ENCODE measurements at places on chromosomes 3 and 15.

DNA sequence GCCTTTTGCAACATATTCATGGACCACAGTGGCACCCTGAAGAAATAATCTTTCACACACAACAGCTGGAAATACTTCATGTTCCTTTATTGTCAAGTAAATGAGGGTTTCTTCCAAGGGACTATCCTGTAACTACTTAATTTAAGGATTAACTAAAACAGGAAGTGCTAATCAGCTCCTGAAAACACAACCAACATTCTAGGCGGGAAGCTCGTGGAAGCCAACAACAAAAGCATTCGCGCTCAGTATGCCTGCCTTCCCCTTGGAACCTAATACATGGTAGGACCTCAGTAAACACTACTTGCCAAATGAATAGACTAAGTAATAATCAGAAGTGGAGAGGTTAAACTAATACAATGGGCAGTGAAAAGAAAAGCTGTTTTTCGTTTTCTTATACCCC is 300.9 kb downstream of the RORA start:
- no peak for DNase-seq

DNA sequence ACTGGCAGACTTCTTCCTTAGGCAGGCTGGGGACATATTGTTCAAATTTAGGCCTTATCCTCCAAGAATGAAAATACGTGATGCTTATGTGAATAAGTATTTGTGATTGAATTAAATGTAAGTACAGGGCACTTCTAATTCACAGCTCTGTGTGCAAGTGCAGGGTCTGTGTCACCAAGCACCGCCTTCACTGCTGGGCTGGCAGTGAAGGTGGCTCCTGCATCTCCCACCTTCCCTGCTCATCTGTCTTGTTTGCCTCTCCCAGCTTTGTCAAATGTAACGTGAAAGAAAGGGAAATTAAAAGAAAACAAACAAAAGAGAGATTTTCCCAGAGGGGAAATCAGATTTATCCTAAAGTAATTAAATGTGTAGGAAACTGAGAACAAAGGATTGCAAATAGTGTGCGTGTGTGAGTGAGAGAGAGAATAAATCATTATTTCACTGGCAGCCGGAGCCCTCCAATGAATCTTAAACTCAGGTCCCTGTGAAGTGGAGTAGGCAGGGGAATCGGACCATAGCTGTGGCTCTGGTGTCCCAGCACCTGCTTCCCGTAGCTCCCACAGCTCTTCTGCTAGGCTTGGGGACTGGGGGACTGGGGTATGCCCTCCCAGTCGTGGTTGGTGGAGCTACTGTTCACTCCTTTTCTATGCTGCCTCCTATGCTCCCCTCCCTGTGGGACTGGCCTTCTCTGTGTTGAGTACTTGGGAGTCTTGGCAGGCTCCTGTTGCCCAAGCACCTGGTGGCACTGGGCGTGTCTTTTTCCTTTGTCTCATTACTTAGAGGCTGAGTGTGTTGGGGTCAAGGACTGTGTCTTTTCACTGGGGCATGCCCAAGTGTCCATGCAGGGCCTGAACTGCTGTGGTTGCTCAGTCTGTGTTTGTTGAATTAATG is 222.2 kb downstream of the EPHB1 start:
- DNase-seq: no peak

GRCh38 chr3:184503647-184504046 is 57.9 kb upstream of the EPHB3 start:
- no peak for DNase-seq

GRCh38 chr15:73957276-73957675 is 31.0 kb downstream of the LOXL1 start:
- no peak for DNase-seq

DNA sequence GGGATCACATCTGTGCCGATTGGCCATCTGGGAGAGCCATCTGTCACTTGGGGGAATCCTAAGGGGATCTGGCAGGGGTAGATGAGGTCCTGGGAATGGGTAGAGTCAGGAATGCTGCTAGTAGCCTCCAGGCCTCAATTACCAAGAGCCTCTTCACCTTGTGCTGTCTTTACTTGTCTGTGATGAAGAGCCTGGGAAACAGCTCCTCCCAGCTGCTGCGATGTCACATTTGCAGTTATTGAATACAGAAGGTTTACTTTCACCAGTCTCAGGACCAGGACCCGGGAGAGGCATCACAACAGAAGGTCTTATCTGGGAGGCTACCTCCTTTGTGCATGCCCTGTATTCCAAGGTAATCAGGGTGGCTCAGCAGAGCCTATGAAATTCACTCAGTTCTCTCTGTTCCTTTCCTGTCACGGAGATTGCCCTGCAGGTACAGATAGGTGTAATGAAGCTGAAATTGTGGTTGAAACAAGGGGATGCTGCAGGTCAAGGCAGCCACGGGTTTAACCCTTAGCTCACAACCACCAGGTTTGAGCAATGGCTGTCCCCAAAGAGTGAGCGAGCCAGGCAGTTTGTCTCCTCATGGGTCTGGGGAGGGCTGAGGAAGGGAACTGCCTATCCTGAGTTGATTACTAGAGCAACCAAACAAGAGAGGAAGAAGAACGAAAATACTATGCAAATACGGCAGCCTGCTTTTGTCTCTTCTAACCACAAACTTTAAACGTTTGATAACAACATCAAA is 298.9 kb upstream of the RORA start:
- DNase-seq: no peak

- no peak for DNase-seq
Measured at GRCh38 chr3:26081806-26082205, 291.9 kb downstream of the OXSM start.

DNA sequence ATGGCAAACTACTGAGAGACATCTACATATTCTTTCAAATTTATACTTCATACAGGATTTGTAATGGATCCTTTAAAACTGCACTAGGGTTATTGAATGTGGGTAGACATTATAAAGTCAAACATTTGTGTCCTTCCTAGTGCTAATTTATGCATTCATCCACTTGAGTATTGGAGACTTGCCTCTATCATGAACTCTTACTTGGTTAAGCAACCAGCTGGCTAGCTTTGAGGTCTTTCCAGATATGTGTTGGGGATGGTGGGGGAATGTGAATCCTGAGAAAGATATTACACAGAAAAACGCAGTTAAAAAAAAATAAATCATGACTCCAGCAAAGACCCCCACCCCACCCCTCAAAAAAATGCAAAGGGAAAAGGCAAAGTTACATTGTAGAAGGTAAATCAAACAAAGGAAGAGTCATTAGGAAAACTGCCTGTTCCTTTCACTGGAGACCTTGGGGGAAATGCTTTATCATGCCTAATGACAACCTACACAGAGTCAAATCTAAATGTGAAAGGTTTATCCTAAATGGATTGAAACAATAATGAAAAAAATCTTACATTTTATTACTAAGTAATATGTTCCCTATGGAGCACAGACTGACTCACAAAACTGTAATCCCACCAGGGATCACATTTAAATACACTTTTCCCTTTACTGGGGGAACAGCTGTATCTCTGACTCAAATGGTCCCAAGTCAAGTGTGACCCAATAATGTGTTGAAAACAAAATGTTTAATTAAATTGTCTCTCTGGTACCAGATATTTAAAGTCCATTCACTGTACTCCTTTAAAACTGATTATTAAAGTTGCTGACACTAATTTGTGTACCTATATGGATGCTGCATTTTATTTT is 522.3 kb downstream of the ROBO1 start:
- no peak for DNase-seq

GRCh38 chr3:23246651-23247050 is 43.5 kb downstream of the UBE2E2 start:
- DNase-seq: no peak

- DNase-seq: no peak
Measured at GRCh38 chr15:45180201-45180600, 7.6 kb downstream of the SHF start.

DNA sequence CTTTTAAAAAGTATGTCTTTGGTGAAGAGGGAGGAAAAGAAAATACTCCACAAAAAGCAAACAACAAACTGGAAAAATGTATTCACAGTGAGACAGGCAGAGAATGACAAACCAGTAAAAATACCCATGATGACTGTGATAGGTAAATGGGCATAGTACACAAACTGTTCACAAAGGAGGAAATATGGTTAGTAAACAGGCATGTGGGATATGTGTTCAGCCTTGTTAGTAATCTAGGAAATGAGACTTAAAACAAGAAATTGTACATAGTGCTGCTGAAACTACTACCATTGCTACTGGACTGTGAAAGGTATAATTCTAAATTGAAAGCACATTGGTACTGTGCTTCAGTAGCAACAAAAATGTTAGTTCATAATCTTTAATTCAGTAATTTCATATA is 50.1 kb downstream of the UBE2E2 start:
- DNase-seq: no peak

- no peak for DNase-seq
Measured at GRCh38 chr3:150956376-150956775, 16.2 kb downstream of the CLRN1 start.

GRCh38 chr15:42371096-42371495 is 11.8 kb downstream of the CAPN3 start:
- DNase-seq: no peak

- no peak for DNase-seq
Measured at GRCh38 chr3:184180165-184180564, 5.5 kb downstream of the AP2M1 start.

DNA sequence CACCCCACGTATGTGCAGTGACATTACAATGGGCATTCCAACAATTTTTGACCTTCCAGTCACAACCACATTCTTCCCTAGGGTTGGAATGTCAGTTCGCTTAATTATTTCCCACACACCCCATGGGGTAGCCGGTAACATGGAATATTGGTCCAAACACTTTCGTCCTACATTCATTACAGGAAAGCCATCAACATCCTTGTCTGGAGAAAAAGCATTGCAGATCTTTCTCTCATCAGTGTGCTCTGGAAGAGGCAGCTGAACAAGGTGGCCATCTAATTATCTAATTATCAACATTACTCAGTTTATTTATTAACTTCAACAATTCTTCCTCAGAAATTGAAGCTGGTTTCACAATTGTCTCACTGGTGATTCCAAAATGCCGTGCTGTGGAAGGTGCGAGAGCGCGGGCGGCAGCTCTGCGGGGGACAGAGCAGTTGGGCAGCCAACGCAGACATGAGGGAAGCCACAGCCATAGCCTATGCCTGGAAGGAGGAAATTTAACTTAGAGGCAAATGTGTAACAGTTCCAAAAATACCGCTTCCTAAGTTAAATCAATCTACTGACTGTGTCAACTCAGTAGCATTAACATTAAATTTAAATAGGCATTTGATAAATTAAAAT is 1158.9 kb upstream of the EPHA6 start:
- DNase-seq: no peak

DNA sequence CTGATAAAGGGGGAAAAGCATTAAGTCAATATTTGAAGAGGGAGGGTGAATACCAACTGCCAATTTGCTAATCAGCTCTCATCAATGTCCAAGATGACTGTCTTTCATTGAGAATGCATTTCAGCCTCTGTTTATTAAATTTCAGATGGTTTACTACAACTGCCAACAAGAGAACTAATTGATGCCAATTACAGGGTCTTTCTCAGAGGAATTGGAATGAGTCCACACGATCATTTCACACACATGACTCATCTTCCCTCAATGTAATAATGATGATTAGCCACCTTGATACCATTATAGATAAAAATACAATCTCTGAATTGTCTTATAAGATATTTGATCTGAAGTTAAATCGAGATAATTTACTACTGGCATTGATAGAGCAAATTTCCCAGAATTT is 1274.4 kb downstream of the ROBO2 start:
- DNase-seq: no peak

GRCh38 chr3:58214484-58215316 is 3.9 kb upstream of the DNASE1L3 start:
- DNase-seq: no peak

GRCh38 chr15:75234191-75234810 is 23.8 kb upstream of the GOLGA6C start:
- DNase-seq: no peak

GRCh38 chr3:73074781-73075180 is 13.3 kb downstream of the EBLN2 start:
- no peak for DNase-seq

DNA sequence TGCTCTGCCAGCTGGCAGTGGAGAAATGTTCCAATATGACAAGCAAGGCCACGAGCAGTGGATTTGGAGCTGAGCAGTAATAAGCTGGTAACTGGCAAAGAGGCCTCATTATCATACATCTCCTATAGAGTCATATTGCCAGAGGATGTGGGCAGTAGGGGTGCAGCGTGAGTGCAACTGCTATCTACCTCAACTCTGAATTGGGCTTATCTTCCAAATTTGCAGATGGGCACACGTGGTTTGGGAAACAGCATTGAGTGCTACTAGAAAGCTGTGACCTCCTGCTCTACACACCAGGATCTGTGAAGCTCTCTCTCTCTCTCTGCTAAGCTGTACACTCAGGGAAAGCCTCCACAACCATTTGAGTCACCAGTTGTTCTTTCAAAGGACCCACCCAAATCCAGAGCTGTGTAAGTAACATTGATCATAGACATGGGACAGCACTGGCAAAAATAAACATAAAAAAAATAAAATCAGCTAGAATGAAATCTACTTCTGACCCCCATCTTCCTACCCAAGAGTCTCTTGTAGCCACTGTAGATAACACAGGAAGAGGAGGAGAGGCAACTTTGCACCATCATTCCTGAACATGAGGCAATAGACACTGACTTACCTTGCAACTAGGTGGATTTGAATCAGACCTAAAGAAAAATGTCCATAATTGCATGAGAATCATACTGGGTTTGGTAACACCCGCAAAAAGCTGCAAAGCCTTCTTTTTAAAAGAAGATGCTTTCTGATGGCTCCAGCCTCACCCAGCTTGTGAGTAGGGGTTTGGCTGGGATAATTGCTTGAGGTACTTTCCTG is 82.9 kb upstream of the THBS1 start:
- no peak for DNase-seq

DNA sequence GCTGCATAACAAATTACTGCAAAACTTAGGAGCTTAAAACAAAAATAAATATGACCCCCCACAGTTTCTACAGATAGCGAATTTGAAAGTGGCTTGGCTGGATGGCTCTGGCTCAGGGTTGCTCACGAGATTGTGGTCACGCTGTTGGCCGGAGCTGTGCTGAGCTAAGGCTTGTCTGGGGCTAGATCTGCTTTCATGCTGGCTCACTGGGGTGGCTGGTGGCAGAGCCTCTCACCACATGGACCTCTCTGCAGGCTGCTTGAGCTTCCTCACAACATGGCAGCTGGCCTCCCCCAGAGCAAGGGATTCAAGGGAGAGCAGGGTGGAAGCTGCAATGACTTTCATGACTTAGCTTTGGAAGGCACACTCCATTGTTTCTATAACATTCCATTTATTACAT is 354.1 kb downstream of the SHQ1 start:
- no peak for DNase-seq

GRCh38 chr15:31296646-31297574 is 29.7 kb upstream of the KLF13 start:
- DNase-seq: no peak
